Activated T-cell treated with anti-CD3 and anti-CD28 coated beads for 48 hours (primary cell): ENCODE measurements at places on chromosomes 5 and 9.

GRCh38 chr5:110092955-110093785, 403.4 kb downstream of the MAN2A1 start:
- no peak for DNase-seq

- DNase-seq = no peak
These were observed 4.4 kb downstream of the TTC16 start for GRCh38 chr9:127720031-127720864.

DNA sequence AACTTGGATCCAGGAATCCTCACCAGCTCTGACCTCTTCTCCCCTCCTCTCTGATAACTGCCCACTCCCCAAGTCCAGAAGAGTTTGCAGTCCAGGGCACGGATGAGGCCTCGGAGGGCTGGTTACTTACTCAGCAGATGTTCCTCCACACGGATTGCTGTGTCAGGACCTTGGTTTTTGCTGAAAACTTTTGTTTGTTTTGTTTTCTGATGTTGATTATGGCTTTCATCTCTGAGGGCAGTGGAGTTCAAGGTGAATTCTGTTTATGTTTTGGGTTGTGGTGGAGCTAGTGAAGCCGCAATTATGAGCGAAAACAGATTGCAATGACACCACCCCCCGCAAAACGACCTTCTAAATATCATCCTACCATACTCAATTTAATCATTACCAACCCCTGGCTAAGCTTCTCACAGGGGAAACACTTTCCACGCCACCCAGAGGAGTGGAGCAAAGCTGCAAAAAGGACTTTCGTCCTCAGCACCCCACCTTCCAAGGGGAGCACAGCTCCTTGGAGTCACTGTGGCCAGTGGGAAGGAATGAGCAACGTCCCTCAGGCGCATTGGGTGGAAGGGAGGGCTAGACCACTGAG, 92.7 kb upstream of the SAP30L start:
- DNase-seq = no peak

DNA sequence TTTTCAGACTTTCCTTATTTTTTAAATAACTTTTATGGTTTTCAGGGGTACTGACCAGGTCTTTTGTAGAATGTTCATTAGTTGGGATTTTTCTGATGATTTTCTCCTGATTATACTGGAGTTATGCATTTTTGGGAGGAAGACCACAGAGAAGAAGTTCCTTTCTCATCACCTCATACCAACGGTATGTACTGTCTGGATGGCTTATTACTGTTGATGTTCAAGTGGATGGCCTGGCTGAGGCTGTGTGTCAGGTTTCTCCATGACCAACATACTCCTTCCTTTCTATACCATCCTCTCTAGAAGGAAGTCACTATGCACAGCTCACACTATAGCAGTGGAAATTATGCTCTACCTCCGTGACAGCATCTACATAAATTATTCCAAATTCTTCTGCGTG, 71.1 kb upstream of the NR3C1 start:
- no peak for DNase-seq

- no peak for DNase-seq
These were observed 27.3 kb downstream of the F2RL2 start for GRCh38 chr5:76595755-76596481.

DNA sequence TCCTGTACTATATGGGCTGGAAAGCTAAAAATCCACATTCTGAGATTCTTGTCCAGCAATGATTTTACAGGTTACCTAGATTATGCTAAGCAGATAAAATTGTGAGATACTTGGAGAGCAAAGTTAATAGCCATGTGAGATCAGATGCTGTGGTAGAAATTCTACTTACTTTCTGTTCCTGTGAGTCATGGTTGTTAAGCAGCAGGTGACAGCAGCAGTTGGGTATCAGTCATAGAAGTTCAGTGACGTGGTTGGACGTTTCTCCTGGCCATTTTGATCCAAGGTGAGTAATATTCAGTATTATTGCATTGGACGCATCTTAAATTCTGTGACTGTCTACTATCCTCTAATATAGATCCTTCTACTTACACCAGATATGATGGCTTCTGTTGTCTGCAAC, 524.5 kb downstream of the TMEM38B start:
- no peak for DNase-seq

DNA sequence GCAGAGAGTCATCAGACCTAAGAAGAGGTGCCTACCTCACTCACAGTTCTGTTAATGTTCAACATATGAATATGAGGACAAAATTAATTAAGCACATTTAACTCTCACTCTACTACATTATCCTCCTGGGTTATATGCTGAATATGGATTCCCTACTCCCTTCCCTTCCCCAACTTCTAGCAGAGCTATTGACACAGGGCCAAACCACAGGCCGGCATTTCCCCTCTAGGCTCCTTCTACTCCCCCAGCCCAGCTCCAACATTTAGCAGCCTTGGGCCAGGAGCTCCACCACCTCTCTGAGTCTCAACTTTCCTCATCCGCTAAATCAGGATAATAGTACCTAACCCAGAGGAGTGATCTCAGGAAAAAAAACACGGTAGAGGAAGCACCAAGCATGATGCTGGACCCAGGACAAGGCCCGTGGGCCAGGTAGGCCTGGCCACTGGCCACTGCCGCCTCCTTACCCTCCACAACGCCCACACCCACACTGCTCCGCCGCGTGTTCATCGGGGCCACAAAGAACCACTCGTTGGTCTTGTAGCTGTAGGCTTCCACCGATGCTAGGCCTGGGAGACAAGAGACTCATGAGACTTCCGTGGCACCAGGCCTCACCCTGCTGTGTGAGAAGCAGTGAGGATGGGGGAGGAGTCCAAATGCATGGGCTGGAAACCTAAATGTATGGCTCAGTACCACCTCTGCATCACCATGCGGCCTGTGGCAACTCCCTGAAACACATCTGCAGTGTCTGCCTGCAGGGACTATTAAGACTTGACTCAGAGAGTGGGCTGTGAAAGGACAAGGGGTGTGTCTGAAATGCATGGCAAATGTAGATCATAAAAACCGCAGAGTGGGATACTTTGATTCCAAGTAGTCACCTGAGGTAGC, 98.8 kb downstream of the KLHL3 start:
- DNase-seq = no peak

DNA sequence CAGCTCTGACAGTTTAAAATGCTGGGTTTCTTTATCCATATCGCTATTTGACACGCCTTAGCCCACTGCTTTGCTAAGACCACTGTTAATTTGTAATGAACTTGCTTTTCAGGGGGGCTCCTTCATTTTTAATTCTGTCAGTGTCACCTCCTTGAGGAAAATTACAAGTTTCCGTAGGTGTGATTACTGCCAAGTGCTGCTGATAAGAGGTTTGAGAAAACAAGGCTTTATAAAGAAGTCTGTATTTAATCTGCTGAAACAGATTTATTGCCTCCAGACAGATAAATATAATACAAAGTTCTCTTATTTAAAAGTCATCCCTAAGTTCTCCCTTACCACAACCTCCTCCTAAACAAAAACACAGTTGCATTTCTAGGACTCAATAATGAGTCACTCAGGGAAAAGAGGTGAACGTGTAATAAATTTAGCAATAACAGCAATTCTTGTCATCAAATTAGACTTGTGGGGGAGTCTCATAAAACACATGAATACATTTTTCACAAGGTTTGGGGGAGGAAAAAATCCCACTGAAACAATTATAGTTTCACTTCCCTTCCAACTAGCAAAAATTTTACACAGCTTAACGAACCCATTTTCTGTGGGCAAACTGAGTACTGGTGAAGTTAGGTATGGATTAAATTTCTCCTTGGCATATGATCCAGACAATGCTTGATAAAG, 72.8 kb downstream of the MAPKAP1 start:
- no peak for DNase-seq

GRCh38 chr5:73188764-73189531, 16.0 kb downstream of the TMEM174 start:
- DNase-seq = no peak

- no peak for DNase-seq
These were observed 1166.8 kb downstream of the MAT2B start for GRCh38 chr5:164672205-164672604.

- no peak for DNase-seq
These were observed 8.3 kb upstream of the COMMD10 start for GRCh38 chr5:116076496-116076895.

GRCh38 chr9:78707481-78707991, 410.6 kb downstream of the PSAT1 start:
- no peak for DNase-seq

- DNase-seq = no peak
These were observed 127.5 kb upstream of the CDKN2B start for GRCh38 chr9:22136461-22137096.
